ENCODE measurements at places on chromosomes 16 and 17.

GRCh38 chr16:70520612-70521297 is 2.6 kb downstream of the COG4 start:
- DNase-seq: no peak

GRCh38 chr16:77657016-77657415 is 65.3 kb upstream of the NUDT7 start:
- no peak for DNase-seq

- DNase-seq: no peak
Measured at GRCh38 chr17:34318474-34318873, 761 bp upstream of the CCL8 start.

- DNase-seq: no peak
Measured at GRCh38 chr16:55543472-55543871, 23.0 kb upstream of the CAPNS2 start.

- DNase-seq: no peak
Measured at GRCh38 chr16:5031601-5032000, 2.1 kb downstream of the NAGPA start.

DNA sequence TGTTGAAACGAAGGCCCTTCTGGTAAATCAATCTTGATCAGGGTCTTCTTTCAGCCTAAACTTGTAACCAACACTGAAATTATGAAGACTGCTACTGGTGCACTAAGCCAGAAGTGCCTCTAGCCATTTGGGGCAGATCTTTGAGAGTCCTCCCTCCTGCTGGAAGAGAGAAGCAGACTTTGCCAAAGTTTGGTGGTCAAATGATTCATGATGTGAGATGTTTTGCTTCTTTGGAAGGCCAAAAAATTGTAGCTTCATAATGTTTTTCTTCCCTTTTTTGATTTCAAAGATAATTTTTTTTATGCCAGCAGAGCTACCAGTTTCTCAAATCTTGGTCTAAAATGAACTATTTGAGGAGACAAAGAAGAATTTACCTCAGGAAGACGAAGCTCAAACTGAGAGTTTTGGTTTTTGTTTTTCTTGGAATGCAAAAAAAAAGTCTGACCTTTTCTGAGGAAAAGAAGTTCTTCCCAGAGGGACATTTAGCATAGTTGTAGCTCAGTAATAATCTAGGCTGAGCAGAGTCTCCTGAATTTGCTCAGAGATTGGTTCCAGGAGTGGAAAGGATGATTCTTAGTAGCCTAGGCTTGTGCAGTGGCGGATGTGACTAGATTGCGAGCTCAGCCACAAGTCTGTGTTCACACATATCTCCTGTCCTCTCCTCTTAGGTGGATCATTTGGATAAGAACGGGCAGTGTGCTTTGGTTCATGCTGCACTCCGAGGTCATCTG is 50.9 kb downstream of the CYB561 start:
- no peak for DNase-seq
